ENCODE measurements at places on chromosomes 12 and 14.
A peak's percentile ranks its signal among the peaks of the same experiment; 100 is the strongest.

- DNase-seq: no peak
Measured at GRCh38 chr14:102848830-102849525, 71.7 kb downstream of the TRAF3 start.

GRCh38 chr14:37623426-37623951, 28.1 kb downstream of the TTC6 start:
- DNase-seq: no peak

DNA sequence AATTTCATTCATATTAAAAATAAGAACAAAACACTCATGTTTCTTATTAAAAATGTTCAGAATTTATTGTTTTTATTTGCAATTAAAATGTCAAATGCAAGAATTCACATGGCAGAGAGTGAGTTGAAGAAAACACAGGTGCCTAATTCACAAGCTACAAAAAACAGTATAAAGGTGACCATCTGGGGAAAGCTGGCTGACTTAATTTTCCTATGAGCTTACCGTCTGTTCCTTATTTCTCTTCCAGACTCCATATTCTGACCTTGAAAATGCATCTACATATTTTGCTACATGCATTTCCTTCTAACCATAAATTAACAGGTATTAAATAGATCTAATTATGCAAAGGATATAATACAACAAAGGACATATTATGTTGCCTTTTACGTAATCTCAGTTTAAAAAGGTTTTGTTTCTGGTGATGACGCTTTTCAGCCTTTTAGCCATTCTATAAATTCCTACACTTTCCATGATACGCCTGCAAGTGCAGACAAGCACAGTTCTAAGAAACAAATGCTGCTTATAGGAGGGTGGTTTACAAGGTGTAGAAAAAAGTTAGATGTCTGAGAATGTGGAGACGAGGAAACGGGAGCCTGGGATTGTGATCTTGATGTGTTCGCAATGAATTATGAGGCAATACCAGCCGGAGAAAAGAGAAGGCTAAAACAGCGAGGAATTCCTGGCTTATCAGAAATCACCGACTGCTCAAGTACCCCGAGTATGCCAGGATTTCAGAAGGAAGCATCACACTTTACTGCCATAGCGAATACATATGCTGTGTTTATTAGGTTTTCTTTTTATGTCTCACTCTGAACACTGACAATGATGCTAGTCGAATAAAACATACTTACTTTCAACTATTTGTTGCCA, 24.6 kb downstream of the LIN7A start:
- DNase-seq: no peak

DNA sequence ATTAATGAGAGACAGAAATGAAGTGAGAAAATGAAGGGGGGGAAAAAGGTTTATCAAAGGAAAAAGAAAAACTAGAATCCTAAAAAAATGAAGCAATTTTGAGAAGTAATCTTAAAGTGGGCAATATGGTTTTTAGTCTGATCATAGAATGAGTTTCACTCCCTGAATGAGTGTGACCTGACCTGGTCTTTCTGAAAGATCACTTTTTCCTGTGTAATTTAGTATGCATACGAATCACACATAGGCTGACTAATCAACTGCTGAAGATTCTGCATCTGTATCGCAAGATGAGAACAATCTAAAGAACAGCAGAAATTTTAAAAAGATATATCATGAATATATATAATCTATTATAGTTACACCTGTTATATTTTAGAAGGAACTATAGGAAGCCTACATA, 11.3 kb downstream of the GNPTAB start:
- no peak for DNase-seq

DNA sequence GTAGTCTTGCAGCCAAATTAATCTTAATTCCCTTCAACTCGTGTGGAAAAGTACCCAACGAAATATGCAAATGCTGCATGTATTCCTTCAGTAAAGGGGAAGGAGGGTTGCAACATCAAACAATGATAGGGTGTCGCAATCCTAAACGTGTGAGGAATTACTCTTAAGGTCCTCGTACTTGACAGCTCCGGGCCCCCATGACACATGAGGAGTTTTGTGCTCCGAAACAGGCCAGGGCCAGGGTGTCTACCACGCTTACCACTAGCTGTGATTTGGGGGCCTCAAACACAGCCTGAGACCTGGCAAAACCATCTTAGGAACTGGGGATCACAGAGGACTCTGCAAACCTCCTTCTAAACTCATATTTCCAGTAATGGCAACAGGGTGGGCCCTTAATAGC, 20.4 kb downstream of the FOS start:
- peak; percentile 71 for DNase-seq

DNA sequence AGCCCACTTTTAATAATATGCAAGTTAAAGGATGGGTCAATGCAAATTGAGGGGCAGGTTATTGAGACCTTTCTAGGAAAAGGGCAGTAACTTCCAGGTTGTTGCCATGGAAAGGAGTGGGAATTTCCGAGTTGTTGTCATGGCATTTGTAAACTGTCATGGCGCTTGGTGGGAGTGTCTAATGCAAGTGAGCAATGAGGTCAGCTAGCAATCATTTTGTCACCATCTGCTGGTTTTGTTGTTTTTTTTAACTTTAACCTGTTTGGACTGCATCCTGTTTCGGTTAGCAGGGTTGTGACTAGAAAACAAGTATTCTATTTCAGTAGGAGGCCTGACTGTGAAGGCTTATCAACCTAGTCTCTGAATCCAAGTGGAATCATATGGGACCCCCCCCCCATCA, 85.8 kb upstream of the TSPAN11 start:
- DNase-seq: no peak

GRCh38 chr14:100239840-100240667, 1.1 kb downstream of the YY1 start:
- DNase-seq: peak; percentile 25

DNA sequence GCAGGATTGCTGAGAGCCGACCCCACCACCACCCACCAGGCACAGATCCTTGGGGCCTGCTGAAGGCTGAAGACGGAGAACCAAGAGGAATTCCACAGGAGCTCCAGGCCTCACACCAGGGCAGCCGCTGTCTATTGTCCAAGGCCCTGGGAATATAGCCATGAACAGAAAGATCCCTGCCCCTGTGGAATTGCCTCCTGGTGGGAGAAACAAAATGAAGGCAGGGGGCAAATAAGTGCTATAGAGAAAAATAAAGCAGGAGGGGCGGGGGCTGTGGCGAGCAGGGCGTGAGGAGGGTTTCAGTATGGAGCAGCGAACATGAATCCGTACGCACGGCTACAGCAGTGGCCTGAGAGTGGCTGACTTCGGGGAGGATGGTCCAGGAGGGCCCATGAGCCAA, 96.1 kb downstream of the EML1 start:
- DNase-seq: no peak

GRCh38 chr12:32702946-32703345, 23.8 kb downstream of the DNM1L start:
- DNase-seq: no peak

DNA sequence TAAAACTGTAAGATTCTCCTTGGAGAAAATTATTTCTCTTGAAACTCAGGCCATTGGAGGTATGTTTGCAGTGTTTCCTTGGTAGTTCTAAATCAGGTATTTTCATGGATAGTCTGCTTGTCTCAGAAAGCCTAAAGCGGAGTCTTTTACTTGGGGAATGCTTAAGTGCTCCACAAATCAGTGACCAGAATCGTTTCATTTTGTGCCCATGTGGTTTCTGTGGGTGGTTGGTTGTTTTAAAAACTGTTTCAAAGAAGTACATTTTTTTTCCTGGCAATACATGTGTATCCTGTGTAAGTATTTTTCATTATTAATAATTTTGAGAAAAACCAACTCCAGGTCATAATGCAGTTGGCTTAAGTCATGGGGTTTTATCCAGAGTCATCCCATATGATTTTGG, 33.6 kb downstream of the CCDC91 start:
- DNase-seq: no peak

DNA sequence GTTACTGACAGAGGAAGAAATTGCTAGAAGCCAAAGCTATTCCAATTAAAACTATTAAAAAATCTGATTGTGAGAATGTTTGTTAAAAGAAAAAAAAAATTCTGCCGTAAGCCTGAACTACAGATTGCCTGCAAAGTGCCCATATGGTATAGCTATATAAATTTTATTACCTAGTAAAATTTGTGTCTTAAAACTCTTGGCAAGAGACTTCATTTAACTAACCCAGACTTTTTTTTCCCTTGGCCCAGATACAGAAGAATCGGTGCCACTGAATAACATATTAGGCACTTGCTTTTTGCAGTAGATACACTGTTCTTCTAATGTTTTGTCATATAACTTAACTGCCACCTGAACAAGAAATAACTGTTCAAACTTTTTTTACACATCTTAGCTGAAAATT, 125.5 kb downstream of the RPS29 start:
- DNase-seq: no peak

GRCh38 chr12:45216983-45217485, 1.1 kb downstream of the ANO6 start:
- no peak for DNase-seq

GRCh38 chr14:78530078-78530477, 359.9 kb downstream of the NRXN3 start:
- no peak for DNase-seq

DNA sequence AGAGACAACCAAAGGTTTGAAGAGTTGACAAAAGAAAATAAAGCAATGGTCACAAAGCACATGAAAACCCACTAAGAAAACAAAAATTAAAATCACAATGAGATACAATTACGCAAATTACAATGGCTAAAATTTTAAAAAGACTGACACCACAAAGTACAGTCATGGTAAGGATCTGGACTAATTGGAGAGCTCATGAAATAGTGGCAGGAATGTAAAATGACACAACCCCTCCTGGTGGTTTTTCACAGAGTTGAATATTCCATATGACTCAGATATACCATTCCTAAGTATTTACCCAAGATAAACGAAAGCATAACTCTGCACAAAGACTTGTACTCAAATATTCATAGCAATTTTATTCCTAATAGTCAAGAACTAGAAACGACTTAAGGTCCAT, 65.9 kb downstream of the NOVA1 start:
- no peak for DNase-seq

GRCh38 chr12:128578045-128578444, 245.7 kb downstream of the SLC15A4 start:
- DNase-seq: no peak

- no peak for DNase-seq
Measured at GRCh38 chr12:26369588-26369987, 174.2 kb downstream of the SSPN start.

DNA sequence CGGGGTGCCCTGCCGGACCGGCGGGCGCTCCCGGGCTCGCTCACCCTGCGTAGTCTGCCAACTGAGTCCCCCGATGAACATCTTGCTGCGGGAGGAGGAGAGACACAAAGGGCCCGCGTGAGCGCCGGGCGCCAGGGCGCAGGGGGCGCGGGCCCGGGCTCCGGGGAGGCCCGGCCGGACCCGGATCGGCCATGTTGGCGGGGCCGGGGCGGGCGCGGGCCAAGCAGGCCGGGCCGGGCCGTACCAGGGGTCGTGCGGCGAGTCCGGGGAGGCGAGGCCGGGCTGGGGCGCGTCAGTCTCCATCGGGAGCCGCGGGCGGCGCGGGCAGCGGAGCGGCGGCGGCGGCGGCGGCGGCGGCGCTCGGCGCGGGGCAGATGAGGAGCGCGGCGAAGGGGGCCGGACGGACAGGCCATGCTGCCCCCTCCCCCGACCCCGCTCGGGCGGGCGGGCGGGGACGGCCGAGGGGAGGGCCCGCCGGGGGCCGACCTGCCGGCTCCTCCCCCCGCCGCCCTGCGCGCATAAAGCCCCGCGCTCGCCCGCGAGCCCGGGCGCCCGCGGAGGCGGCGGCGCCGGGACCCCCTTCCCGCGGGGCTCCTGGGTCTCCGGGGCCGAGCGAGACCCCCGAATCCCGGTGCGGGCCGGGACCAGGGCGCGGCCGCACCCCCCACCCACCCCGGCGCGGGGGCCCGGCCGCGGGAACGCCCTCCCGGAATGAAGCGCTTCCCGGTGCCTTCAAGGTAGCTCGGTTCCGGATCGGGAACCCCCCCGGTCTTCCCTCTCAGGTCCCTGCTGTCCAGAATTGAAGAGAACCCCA, at the start of gene MSI1:
Gene MSI1 (minus strand): TSS at position 376 of the 814 bp plus-strand sequence. CDS start 73 bp downstream, at position 303.
- DNase-seq: no peak

DNA sequence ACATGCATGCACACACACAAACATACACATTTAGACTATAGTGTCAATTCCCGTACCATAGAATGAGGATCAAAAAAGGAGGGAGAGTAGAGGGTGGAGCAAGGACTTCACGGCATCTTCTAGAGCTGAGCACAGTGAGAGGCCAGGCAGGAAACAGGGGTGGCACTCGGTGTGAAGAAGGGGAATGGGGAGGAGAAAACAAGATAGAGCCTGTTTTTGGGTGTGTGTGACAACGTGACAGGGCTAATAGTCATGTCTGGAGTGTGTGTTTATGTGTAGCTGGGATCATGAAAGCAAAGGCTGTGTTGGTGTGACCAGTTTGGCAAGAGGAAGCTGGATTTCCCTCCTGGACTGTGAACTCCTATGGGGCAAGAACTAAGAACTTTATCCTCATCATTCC, 9.9 kb upstream of the ACVR1B start:
- no peak for DNase-seq

GRCh38 chr14:100131181-100131580, 28.3 kb downstream of the DEGS2 start:
- DNase-seq: no peak

DNA sequence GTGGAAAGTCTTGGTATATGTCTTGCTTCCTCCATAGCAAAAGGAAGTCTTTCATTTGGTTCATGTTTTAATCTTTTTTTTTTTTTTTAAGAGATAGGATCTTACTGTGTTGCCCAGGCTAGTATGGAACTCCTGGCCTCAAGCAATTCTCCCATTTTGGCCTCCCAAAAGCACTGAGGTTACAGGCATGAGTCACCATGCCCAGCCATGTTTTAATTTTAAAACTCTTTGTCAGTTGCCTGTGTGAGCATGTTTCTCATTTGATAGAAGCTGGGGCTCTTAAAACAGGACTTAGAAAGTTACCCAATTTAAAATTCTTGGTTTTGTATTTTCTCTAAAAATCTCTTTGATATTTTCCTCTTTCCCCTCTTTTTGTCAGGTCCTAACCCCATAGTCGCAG, 45.0 kb upstream of the REP15 start:
- DNase-seq: no peak

DNA sequence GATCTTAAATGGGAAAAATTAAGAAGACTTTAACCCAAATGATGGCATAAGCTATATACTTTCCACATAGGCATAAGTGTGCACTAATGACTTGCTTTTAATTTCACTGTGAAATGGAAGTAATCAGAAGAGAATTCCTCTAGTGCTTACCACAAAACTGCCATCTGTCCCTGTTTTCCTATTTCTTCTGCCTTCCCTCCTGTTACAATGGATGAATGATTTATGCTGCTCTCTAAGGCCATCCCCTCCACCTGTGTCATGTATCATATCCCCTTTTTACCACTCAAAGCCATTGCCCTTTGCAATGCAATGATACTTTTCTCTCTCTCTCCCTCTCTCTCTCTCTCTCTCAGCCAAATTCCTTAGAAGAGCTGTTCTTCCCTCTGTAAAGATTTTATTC, 109.1 kb downstream of the C12orf50 start:
- no peak for DNase-seq

GRCh38 chr12:94621662-94622359, 28.5 kb downstream of the TMCC3 start:
- no peak for DNase-seq

DNA sequence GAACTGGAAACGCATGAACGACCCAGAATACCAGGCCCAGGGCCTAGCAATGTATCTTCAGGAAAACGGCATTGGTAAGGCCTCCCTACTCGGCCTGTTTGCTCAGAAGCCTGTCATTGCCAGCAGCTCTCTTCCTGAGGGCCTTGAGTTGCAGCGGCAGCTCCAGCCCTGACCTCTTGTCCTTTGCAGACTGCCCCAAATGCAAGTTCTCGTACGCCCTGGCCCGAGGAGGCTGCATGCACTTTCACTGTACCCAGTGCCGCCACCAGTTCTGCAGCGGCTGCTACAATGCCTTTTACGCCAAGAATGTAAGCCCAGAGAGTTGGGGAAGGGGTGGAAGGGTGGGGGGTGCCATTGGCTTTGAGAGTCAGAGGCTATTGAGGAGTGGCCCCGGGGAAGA, 3.7 kb upstream of the IRF9 start:
- DNase-seq: no peak
